ENCODE measurements at places on chromosomes 11 and 22.

GRCh38 chr22:26894766-26895485 lies 237.5 kb downstream of the MIAT start:
- DNase-seq: peak; percentile 78

DNA sequence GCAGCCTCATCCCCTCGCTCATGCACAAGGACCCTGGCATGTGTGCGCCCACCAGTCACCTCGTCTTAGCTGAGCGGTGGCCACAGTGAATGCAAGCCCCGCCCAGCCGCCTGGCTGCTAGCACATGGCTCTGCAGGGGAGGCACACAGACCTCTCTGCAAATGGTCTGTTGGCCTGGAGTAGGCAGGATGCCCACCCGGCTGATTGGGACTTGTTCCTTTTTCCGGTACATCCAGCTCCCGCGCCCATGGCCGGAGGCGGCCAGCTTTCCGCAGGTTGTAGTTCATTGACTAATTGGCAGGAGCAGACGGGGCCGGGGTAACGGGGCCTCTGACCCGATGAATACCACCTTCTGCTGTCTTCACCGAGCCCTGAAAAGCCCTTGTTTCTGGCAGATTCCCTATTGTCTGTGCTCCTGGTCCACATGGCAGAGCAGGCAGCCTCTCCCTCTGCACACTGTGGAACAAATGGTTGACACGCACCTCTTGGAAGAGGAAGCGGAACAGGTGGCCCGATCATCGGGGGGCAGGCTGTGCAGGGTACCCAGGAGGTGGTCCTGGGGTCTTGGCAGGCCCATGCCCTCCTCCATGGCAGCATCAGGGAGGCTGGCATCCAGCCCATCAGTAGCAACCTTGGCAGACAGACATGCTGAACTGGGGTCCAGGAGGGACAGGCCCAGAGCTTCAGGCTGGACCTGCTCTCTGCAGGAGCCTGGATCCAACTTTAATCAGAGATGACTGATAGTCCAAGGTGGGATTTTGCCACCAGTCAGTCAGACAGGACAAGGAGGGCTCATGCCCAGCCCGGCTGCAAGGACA lies 1512.0 kb downstream of the BRD1 start:
- DNase-seq: no peak

GRCh38 chr22:21082248-21082647 lies 36.5 kb downstream of the LRRC74B start:
- DNase-seq: no peak

DNA sequence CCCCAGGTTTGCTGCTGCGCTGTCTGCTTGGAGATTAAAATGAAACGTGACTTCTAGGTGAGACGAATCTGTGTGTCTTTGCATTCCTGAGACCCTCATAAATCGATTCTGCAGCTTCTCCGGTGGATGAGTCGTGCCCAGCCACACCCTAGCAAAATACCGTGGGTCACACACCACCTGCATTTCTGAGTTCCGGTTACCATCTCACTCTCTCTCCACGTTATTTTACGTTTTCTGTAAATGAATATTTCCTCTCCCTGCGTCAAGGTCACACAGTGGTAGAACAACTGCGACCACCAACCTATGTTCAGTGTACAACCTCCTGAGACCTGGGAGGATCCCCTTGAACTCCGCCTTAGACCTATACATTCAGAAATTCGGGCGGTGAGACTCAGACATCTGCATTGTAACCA lies 1.1 kb downstream of the YWHAH start:
- DNase-seq: no peak

DNA sequence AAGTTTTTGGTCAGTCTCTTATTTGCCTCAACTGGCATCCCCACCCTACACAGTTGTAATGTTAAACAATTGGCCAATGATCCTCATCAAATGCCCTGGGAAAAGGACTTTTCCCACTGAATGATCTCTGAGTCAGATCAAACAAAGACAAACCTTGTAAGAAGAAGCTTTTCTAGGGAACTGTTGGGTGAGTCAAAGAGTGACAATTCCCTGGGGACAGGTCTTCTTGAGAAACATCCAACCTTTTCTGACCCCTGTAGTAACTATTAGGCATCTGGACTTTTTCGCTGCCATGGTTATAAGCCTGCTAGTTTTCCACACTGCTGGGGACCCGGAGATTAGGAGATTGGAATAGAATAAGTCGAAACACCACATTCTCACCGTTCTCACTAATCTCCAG lies 789.8 kb upstream of the API5 start:
- no peak for DNase-seq

- DNase-seq: no peak
Observed at GRCh38 chr22:37880668-37881440, 25.2 kb upstream of the MICALL1 start.

DNA sequence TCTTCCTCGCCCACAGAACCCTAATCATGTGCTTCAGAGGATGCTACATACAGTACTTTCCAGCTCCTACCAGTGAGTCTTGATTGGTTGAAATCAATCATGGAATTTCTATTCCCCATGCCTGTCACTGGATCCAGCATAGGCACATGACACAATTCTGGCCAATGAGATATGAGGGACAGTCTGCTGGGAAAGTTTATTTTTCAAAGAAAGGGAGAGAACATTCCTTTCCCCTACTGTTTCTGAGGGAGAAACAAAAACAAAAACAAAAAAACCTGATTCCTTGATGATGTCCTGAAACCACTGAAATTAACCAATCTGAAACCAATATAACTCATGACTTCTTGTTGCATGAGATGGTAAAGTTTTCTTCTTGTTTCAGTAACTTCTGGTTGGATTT lies 3.3 kb upstream of the RCN1 start:
- no peak for DNase-seq

DNA sequence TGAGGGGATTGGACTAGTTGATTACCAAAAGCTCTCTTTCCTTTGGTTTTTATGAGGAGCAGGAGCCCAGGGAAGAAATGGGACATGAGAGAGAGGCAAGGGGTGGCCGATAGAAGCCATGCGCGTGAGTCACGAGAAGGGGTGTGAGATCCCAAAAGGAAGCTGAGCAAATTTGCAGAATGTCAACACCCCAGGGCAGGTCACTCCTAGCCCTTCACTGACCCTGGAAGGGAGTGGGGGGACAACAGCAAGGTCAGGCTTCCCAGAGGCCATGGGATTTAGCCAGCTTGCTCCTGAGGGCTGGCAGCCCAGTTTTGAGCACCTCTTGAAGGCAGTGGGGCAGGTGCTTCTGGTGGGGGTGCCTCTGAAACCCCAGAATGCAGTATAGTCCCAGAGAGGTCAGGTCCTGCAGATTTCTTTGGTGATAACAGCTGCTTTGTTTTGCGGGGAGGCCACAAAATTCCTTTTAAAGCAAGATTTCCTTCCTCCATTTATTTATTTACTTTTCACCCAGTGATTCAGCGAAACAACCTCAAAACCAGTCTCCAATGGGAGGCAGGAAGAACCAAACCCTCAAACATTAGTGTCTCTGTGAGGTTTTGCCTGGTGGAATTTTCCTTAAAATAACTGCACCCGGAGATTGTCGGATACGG lies 40.1 kb upstream of the TIMP3 start:
- DNase-seq: no peak

DNA sequence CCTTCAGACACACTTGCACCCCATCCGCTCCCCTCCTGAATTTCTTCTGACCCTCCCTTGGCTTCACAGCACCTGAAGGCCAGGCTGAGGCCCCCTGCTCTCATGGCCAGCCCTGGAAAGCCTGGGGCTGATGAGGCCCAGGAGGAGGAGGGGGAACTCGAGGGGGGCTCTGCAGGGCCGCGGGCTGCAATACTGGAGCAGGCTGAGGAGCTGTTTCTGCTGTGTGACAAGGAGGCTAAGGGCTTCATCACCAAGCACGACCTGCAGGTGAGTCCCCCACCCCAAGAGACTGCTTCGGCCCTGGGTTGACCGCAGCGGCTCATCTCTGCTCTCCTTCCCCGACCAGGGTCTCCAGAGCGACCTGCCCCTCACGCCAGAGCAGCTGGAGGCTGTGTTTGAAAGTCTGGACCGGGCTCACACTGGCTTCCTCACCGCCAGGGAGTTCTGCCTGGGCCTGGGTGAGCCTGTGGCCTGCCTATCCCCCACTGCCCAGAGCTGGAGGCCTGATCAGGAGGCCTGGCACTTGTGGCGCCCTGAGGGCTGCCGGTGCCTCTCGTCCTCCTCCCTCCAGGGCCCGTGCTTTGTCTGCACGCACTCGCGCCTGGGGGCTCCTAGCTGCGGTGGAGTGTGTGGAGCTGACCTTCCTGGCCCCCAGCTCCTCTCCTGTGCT lies 922 bp downstream of the CRACR2B start:
- DNase-seq: no peak

GRCh38 chr11:58576887-58577471 lies 1.3 kb upstream of the LPXN start:
- DNase-seq: peak; percentile 15
